ENCODE measurements at places on chromosomes 11 and 22.

- no peak for DNase-seq
These were observed 63.3 kb upstream of the SUSD2 start for GRCh38 chr22:24117942-24118341.

- no peak for DNase-seq
These were observed 5.6 kb downstream of the RTN3 start for GRCh38 chr11:63686926-63687325.

DNA sequence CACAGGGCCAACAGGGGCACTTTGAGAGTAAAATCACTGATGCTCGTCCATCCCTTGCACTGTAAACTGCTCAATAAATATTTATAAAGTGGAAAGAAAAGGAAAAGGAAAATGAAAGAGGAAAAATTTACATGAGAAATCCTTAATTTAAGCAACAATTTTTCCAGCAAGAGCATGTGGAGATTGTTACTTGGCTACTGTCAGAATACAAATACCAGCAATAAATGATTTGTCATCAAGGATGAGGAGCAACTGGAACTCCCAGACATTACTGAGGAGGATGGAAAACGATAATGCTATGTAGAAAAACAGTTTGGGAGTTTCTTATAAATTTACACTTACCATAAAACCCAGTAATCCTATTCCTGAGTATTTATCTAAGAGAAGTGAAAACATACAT is 123.0 kb downstream of the SGSM3 start:
- no peak for DNase-seq

DNA sequence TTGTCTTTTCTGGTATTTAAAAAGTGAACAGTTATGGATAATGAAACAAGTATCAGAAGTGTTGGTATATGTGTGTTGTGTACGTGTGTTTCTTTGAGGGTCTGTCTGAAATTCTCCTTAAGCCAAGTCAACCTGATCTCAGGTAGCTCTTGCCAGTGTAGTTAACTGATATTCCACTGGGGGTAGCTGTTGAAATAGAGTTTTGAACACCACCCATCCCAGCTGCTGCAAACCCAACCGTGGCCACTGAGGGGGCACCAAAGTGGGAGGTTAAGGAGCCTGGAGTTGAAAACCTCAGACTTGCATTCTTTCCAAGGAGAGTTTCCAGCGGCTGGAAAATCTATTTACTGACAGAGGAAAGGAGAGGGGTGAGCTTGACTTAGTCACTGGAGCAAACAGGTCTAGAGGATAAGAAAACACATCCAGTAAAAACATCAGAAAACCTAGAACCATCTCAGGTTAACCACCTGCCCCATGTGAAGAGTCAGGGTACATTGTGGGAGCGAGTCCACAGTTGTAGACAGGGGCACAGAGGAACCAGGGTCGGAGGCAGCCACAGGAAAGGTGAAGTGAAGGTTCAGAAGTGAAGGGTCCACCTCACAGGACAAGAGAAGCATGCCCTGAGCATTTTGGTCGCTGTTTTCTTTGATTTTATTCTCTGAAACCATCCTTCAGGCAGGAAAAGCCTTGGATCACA is 8.8 kb upstream of the CUL5 start:
- peak; percentile 12 for DNase-seq

GRCh38 chr22:41358927-41359326 is 22.8 kb upstream of the TEF start:
- DNase-seq: no peak

GRCh38 chr11:1397146-1397861 is 7.6 kb downstream of the BRSK2 start:
- no peak for DNase-seq

DNA sequence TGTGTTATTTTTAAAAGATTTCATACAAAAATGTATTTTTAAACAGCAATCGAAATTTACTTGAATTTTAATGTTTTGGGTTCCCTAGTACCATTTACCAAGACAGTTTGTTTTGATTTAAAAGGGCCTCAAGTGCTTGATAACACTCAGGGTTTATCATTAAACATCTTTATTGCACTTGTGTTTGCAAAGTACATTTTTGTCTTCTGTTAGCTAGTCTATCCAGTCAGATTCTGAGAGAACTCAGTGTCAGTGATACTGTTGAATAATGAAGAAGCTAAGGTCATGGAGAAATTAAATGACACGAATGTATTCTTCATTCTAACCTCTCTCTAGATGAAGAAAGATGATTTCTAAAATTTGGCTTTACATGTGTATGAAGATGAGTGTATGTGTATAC is 12.7 kb upstream of the SESN3 start:
- no peak for DNase-seq

GRCh38 chr22:23875801-23876200 is 18.1 kb downstream of the SLC2A11 start:
- no peak for DNase-seq

DNA sequence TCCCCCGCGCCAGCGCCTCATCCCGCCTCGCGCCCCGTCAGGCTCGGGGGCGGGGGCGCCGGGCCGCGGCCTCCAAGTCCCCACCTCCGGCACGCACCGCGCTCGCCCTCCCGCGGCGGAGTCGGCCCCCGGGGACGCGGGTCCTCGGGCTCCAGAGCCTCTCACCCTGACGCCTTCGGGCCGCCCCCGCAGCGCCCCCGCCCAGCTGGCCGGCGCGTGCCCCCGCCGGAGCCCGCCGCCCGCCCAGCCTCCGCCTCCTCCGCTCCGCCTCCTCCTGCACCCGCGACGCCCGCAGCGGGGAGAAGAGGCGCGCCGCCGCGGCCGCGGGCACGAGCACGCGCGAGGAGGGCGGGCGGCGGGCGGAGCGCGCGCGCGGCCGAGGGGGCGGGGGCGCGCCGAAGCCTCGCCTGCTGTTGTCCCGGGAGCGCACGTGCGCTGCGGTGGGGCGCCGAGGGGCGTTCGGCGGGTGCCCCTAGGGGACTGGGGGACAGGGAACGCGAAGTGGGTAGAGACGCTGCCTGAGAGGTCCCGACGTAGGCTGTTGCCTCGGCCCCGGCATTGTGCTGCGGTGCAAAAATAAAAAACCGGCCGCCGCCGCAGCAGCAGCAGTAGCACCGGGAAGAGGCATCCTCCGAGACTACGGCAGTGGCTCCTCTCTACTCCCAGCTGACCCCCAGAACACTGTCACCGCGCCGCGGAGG is 87.4 kb upstream of the ARHGAP32 start:
- DNase-seq: no peak

DNA sequence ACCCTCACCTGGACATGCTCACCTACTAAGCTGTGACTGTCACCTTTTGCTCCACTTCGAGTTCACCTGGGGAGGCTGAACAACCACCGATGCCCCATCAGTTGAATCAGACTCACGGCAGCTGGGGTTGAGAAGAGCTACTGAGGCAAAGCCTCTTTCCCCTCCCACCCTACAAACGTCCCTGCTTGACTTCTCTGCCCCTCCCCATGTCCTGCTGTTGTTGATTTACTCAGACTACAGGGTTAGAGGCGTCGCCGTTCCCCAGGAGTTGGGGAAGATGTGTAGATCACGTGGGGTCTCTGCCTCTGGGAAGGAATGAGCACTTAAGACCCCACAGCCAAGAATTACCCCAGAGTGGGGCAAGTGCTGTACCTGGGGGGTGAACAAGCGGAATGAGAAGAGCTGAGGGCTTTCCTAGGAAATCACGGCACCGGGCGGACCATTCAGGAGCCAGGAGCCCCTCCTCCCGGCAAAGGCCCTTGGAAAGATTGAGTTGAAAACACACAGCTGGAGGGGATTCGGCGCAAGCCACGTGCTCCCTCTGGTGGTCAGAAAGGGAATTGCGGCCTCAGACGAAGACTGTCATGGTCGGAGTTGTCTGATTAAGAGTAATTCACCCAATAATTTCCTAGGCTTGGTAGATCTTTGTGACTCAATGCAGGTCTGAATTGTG is 7.0 kb downstream of the FXYD2 start:
- no peak for DNase-seq

- no peak for DNase-seq
These were observed 1.4 kb upstream of the KREMEN1 start for GRCh38 chr22:29071261-29072045.

DNA sequence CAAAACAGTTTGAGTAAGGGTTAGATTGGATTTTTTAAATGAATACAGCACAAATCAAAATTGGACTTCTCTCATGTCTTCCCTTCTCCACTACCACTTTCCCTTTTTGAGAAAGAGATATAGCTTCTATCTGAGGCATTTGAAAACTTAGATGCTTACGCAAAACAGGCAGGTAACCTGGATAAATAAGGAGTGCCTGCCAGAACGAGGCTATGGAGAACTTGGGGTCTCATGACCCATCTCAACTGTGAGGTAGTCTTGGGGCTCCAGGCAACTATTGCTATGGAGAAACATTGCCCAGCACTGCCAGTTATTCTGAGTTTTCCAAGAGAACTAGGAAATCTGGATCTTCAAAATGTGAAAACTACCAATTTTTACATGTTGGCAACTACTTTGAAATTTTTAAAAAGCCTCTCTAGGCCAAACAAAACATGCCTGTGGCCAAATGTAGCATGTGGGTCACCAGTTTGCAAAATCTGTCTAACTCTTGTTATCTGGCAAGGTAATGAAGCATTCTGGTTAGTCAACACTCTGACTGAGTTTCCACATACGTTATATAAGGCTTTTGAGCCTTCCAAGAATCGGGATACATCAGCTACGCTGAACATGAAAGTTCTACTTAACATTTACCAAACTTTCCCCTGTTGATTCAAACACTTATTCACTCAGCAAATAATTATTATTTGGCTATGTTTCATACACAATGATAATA is 752.7 kb downstream of the KCNA4 start:
- DNase-seq: no peak

DNA sequence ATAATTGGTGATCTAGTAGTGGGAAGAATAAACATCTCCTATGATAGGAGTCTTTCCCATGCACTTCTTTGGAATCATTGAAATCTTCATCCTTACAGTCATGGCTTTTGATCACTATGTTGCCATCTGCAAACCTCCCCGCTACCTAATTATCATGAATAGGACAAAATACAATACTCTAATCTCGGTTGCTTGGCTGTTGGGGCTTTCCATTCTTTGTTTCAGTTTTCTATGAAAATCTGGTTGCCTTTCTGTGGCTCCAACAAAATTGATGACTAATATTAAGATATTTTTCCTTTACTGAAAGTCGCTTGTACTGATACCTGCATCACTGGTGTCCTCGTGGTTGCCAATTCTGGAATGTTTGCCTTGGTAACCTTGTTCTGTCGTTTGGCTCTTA is 11.9 kb downstream of the OR4C6 start:
- no peak for DNase-seq

DNA sequence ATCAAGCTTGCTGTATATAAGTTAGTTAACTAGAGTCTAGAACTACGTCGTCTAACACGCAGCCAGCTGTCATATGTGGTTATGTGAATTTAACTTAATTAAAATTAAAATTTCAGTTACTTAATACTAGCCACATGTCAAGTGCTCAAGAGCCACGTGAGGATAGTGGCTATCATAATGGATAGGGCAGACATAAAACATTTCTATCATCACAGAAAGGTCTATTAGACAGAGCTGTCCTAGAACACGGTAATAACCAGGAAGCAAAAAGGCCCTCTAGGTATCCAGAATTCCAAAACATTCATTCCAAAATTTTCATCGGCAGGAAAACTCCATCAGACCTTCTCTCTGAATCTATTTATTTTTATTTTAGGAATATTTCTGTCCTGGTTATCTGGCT is 123.9 kb downstream of the RBFOX2 start:
- no peak for DNase-seq

DNA sequence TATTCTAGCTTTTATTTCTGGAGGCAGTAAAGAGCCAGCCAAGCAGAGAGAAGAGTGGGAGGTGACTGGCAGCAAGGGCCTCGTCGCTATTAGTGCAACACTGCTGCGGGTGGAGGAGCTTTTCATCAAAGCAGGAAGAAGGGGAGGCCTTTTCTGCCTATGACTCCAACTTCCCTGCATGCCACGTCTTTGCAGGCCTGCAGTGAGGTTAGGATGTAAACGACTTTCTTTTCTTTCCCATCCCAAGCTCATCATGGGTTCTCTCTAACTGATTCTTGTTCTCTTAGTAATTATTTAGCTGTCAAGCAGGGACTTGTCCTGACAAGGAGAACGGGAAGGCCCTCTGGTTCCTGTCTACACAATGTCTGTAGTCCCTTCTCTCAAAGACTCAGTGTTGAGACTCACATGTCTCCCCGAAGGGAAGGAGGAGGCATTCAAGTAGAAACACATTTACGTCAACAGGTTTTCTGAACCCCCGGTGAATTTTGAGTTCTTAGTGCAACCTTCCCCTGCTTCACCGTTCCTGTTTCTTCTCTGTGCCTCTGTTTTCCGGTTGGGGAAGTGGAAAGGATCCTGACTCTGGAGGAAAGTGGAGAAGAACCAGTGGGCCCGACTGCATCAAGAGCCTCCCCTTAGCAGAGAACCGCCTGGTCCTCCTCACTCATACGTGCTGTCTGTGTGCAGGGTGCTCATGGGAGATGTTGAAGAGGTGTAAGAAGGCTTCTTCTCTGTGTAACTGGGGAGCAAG is 56.9 kb downstream of the PACS1 start:
- peak; percentile 31 for DNase-seq

- no peak for DNase-seq
These were observed 78.6 kb downstream of the MAML2 start for GRCh38 chr11:96264364-96264763.

- no peak for DNase-seq
These were observed 182.6 kb downstream of the LARGE1 start for GRCh38 chr22:33737662-33738061.

GRCh38 chr11:85787809-85788760 is 22.9 kb downstream of the SYTL2 start:
- DNase-seq: no peak

All from right renal pelvis (tissue), 4 donors.